ENCODE measurements at places on chromosomes 4 and X.

DNA sequence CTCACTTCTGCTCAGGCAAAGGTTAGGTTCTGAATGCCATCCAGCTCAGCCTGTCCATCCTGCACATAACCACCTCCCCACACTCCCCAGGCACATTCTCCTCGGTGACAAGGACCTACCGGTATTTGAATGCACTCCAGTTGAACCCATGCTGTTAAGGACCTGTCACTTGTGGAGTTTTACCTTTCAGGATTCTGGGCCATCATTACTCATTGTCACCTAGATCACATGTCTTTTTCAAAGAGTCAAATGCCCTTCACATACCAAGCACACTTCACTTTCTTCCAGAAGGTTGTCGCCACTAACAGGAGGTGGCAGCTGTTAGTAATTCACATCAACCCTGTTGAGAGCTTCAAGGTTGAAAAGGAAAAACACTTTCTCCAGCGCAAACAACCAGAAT is 218.3 kb downstream of the SOWAHB start:
- no peak for DNase-seq

DNA sequence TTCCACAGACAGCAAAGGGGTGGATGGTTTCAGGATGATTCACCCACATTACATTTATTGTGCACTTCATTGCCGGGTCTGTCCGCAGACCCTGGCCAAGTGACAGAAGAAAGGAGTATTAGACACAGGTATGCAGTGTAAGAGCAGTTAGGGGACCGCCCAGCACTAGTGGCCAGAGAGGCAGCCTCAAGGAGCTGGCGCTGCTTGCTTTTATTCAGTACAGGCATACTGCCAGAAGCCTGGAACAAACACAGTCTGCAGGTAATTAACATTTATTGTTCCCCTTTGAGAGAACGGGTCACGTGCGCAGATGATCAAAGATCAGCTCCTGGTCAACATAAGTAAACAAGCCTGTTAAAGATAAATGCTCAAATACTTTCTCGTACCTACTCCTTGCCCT is 1639.0 kb upstream of the IGFBP7 start:
- no peak for DNase-seq

GRCh38 chrX:24259544-24260240 is 54.2 kb downstream of the SUPT20HL2 start:
- DNase-seq: no peak

DNA sequence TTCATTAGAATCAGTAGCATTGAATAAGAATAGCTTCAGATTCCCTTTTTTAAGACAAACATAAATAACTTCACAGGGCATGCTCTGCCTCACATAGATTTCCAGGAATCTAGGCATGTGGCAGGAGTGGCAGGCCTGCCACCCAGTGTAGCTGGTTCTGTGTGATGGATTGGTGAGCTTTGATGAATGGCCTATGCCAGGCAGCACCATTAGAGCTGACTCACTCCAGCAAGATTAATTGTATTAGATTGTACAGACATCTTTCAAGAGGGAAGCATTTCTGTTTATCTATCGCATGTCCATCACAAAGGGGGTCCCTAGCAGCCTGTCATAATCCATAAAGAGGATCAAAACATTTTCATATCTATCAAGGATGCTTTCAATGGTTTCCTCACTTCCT is 71.9 kb downstream of the NAA11 start:
- DNase-seq: no peak

GRCh38 chrX:104803219-104803618 is 237.2 kb downstream of the IL1RAPL2 start:
- no peak for DNase-seq

DNA sequence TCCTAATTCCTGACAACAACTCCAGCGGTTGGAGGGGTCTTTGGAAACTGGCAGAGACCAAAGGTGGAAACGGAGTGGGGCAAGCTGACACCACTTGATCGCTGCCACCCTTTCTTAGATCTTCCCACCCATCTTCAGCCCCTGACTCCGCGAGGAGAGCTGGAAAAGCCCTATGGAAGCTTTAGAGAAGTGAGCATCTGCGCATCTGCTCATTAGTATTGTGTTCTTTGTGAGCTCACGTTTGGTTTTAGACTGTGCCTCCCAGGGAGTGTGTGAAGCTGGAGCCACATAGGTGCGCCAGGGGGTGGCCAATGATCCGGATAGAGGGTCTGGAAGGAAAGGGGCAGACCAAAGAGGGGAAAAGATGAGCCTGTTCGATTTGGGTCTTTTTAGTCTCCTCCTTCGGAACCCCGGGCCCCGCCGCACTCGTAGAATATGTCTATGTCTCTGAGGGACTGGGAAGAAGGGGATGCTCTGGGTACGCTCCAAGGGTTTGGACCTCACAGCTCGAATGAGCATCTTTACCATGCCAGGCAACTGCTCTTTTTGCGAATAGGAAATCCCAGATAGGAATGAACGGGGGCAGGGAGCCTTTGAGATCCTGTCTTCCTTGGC is 578 bp upstream of the DKK2 start:
- DNase-seq: no peak

DNA sequence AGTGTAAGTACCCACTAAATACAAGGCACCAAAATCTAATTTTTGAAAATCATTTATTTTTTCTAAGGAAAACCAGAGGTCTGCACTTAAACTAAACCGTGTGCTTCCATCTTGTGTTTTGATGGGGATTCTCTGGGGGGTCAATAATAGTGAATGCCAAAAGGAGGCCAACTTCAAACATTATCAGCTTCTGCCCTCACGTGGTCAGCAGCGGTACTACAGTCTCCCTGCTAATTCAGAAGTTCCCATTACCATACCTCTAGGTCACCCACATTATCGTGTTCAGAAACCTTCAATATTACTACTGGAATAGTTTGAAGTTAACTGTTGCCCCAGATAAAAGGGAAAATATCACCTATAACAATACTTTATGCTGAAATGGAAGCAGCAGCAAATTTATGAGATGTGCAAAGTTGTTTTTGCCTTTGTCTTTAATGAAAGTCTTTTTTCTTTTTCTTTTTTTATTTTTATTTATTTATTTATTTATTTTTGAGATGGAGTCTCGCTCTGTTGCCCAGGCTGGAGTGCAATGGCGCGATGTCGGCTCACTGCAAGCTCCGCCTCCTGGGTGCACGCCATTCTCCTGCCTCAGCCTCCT is 17.3 kb downstream of the CTPS2 start:
- peak; percentile 42 for DNase-seq

DNA sequence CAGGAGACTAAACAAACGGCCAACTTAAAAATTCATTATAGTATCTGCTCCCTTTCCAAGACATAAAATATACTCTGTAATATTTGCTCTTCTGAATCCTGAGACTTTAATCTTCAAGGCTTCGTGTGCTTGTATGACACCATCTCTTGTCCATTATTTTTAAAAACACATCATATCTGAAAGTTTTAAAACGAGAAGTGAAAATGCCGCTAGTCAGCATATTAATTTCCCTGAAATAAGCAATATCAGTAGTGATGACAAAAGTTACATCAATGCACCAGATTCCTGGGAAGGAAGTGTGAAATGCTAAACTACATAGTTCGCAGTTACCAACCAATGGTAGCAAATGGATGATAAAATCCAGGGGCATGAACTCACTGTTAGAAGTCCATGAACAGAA is 66.8 kb upstream of the EXOC1L start:
- DNase-seq: no peak

- no peak for DNase-seq
These were observed 640.0 kb upstream of the BOD1L1 start for GRCh38 chr4:14267373-14268060.

GRCh38 chr4:74674750-74675149 is 119.6 kb downstream of the BTC start:
- DNase-seq: no peak

GRCh38 chr4:31458813-31459212 is 738.6 kb downstream of the PCDH7 start:
- DNase-seq: no peak

- DNase-seq: no peak
These were observed 70.4 kb downstream of the ARAP2 start for GRCh38 chr4:36173905-36174304.

GRCh38 chr4:115275615-115276014 is 162.2 kb upstream of the NDST4 start:
- DNase-seq: no peak

DNA sequence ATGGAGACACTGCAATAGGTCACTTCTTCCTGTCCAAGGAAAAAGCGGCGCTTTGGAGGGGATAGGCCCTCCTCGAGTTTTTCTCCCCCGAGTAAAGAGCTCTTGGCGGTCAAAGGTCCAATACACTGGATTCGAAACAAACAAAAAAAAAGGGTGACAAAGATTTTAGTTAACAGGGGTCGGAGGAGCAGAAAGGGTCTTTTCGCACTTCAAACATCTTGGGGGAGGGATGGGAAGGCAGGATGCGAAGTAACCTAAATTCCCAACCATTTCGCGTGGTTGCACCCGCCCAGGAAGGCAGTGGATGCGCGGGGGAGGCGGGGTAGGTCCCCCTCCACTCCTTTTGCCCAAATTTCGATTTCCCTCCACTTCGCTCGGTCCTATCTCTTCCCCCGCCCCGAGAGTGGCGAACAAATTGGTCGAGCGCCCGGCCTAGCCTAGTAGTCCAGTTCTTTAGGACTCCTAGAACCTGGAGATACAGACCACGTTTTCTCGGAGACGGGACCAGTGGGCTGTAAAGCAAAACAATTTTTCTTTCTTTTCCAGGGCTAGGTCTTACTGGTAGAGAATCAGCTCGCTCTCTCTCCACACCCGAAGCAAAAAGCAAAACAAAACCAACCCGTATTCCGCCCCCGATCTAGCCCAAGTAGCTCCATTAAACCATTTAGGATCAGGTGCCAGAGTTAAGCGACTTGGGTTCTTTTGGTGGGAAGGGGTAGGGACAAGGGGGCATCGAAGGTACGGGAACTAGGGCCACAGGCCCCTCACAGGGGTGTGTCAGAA is 2.0 kb upstream of the STAG2 start:
- no peak for DNase-seq

DNA sequence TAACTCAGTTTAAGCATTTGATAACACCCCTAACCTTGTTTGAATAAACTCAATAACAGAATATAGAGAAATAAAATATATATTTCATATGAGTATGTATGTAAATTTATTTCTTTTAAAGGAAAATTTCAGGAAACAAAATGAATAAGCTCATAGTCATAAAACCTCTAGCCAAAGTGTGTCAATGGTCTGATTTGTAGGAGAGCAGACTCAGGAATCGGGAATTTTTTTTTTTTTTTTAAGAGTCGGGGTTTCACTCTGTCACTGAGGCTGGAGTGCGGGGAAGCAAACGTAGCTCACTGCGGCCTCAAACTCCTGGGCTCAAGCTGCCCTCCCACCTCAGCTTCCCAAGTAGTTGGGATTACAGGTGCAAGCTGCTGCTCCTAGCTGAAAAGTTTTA is 2.4 kb downstream of the PKD2 start:
- no peak for DNase-seq

DNA sequence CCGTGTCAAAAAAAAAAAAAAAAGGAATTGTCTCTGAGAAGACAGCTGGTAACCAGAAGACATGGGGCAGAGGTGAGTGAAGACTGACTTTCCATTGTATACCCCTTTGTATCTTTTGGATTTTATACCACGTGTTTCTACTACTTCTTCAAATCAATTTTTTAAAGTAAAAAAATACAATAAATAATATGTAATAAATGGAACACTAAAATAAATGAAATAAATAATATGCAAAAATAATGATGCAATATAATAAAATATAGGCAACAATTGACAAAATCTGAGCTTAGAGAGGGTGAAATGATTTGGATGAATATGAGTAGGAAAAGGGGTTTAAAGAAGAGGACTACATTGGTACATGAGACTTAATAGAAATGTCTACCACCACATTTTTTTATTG is 155.8 kb downstream of the IL15 start:
- DNase-seq: no peak

DNA sequence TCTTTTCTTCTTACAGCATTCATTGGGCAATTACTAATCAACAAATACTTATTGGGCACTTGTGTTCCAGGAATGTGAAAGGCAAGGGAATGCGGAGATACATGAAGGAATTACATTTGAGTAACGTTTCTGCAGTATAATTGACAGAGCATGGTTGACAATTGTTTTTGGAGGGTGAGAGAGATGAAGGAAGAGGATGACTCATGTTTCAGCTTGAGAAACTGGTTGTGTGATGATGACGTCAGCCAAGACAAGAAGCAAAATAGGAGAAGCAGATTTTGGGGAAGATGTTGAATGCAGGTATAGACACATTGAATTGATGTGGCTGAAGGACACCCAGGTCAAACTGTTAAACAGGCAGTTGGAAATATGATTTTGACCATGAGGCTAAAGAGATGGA is 8.0 kb upstream of the CPEB2 start:
- no peak for DNase-seq

DNA sequence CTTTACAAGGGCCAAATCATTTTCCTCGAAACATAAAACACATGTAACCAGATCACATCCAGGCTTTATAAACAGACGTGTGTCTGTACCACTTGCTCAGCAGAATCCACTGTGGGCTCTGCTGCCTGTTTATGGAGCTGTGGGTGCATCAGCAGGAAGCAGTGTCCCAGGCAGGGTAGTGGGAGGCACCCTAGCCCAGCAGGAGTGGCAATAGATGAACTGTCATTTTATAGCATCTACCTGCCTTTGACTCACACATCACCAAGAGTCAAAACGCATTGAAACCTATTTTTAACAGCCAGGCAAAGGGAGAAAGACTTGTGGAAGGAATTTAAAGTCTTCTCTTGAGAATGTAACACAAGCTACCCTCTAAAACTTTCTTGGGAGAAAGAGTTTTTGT is 169.1 kb upstream of the TENM3 start:
- no peak for DNase-seq

- DNase-seq: no peak
These were observed 362.0 kb upstream of the BOD1L1 start for GRCh38 chr4:13989501-13989900.

DNA sequence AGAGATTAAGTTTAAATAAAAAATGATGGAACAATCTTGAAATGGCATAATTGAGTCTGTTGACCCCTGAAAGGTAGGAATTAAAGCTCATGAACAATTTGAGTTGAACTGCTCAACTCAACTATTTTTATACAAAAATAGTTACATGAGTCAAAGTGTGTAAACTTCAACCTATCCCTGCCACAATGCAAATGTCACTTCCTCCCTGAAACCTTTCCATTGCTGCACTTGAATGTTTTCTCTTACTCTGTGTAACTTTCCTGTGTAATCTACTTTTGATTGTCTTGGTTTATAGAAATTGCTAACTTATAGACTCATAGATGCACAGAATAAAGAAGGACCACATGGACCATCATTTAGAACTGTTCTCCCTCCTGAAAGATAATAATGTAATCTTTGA is 218.5 kb downstream of the GBA3 start:
- DNase-seq: no peak

DNA sequence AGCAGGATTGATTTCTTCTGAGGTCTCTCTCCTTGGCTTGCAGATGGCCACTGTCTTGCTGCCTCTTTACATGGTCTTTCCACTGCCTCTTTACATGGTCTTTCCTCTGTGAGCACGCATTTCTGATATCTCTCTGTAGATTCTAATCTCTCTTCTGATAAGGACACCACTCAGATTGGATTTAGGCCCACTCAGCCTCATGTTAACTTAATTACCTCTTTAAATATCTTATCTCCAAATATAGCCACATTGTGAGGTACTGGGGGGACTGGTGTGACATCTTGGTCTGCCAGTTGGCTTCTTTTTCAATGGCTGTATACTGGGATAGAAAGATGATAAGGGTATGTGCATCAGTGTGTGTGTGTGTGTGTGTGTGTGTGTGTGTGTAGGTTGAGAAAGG is 153.7 kb downstream of the AWAT2 start:
- no peak for DNase-seq

Measured in stimulated activated CD8-positive, alpha-beta memory T cell treated with anti-CD3 and anti-CD28 coated beads, Interleukin-7, amount 100 ng/mL, for 1 hour (primary cell).